Fibroblast of skin of scalp (primary cell): ENCODE measurements at places on chromosomes 11 and 22.

DNA sequence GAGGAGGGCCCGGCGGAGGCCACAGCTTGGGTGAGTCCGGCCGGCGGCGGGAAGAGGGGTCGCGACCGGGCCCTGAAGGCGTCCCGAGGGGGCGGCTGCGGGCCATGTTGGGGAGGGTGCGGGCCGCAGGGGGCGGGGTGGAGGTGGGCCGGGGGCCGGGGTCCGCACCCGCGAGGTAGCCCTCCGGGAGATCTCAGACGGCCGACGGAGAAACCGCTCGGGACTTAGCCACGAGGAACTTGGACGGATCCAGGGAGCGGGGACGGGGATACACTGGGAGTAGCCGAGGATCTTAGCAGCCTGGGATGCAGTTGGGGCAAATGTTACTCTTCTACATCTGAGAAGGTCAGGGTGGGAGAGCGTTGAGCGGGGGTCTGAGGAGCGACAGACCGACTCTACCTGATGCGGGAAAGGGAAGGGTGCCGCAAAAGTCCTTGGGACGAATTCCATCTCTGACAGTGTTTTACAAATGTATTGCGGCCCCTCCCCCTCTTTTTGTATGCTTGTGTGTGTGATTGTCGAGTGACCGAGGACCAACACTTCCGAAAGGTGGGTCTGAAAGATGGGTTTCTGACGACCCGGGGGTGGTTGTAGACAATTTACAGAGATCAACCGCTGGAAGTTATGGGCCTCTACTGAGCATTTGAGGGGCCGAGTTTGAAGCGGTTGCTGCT is 658 bp downstream of the STIP1 start:
- no peak for DNase-seq

DNA sequence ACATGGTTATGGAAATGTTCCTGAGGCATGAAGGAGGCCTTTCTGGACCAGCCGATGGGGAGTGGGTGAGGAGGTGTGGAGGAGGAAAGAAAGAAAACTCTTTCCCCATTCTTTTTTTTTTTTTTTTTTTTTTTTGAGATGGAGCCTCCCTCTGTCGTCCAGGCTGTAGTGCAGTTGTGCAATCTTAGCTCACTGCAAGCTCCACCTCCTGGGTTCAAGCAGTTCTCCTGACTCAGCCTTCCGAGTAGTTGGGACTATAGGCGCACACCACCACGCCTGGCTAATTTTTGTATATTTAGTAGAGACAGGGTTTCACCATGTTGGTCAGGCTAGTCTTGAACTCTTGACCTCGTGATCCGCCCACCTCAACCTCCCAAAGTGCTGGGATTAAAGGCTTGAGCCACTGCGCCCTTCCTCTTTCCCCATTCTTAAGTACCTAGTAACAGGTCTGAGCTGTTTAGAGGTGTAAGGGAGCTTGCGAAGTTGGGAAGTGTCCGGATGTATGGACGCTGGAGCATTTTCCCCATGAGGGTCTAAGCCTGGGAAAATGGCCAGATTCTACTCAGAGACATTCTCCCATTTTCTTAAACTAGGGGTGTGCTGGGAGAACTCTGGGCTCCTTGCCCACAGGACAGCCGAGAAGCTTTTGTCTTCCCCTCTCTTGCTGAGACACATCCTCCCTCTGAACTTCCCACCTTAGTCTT is 135.8 kb downstream of the TEAD1 start:
- peak; percentile 55 for DNase-seq

DNA sequence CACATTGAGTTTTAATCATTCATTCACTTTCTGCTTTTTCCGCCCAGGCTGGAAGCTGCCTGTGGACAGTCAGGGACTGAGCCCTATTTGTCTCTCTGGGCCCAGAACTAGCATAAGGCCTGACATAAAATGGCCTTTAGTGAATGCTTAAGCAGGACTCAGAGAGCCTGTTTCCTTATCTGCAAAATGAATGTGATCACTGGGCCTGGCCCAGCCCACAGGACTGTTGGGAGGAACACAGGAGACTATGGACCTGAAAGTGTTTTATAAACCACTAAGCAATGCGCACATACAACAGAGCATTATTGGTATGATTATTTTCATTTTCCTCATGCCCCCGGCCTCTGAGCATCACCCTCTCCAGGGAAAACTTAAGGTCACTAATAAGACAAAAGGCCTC is 3.9 kb upstream of the MYH9 start:
- no peak for DNase-seq

- no peak for DNase-seq
Measured at GRCh38 chr11:65786008-65786785, 666 bp upstream of the OVOL1 start.

- no peak for DNase-seq
Measured at GRCh38 chr11:83023410-83023809, 48.3 kb downstream of the RAB30 start.

- DNase-seq = no peak
Measured at GRCh38 chr11:133985981-133986944, 29.5 kb upstream of the IGSF9B start.

- no peak for DNase-seq
Measured at GRCh38 chr22:25497716-25498115, 66.8 kb upstream of the GRK3 start.

DNA sequence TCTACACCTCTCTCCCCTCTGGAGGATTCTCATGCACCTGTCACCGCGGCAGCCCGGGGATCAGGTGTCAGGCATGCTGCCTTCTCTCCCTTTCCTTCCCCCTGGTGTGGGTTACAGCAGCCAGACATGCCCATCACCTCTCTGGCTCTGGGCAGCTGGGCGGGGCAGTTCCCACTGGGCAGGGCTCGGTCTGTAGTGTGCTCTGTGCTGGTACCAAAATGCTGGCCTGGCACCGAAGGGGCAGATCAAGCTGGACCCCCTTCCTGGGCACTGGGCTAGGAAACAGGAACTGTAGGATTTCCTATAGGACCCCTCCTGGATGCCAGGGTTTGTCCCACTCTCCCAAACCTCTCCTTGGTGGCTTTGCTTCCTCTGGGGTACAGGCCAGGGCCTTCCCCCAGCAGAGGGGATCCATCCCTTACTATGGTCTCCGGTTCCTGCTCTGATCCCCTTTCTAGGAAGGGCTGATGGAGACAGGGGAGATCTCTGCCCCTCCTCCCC is 821 bp downstream of the GAL3ST1 start:
- no peak for DNase-seq

DNA sequence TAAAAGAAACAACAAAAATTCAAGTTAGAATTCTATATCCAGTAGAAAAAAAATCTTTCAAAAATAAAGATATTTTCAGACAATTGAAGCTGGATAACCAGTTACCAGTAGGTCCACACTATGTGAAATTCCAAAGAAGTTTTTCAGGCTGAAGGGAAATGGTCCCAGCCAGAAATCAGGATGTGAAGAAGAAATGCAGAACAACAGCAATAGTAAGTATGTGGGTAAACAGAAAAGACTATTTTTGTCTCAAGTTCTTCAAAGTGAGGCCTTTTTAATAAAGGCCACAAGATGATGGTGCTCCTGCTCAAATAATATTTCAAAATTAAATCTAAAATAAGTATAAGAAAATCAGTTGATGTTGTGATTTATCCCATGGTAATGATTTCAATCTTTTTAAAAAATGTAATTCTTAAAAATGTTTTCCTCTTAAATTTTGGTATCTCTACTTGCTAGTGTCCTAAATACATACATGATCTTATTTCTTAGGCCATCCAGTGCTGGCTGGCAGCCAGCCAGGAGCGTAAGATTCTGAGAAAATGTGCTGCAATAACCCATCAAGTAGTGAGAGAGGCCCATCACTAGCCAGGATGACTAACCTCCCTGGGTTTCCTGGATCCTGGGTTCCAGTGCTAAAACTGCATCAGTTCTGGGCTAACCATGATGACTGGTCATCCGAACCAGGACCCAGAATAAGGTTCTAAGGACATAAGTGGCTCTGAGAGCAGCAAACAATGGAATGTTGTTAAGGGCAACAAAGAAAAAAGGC is 15.6 kb upstream of the UCP3 start:
- DNase-seq = peak; percentile 81

DNA sequence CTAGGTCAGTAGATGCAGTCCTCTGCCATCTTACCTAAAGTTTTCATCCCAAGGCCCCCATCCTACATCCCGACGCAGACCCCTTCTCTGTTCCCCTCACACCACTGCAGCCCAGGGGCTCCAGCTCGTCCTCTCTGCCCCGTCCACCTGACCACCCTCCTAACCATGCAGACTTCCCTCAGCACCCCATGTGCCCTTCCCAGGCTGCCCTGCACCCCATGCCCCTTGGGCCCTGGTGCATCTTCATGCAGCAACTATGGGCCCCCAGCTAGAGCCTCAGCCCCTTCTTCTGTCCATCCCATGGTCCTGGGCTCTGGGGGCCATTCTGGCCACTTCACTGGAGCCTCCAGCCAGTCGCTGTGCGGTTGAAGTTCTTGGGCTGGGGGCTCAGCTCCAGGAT is 2.9 kb downstream of the PRR33 start:
- no peak for DNase-seq

DNA sequence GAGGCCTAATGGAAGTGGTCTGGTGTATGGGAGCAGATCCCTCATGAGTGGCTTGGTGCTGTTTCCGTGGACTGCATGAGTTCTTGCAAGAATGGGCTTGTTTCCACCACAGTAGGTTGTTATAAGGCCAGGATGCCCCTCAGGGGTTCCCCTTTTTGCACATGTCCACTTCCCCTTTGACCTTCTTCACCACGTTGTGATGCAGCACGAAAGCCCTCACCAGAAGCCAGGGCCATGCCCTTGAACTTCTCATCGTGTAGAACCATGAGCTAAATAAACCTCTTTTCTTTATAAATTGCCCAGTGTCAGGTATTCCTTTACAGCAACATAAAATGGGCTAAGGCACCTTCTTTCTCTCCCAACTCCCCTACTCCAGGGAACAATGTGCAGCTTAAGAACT is 2.8 kb upstream of the NARS2 start:
- no peak for DNase-seq

DNA sequence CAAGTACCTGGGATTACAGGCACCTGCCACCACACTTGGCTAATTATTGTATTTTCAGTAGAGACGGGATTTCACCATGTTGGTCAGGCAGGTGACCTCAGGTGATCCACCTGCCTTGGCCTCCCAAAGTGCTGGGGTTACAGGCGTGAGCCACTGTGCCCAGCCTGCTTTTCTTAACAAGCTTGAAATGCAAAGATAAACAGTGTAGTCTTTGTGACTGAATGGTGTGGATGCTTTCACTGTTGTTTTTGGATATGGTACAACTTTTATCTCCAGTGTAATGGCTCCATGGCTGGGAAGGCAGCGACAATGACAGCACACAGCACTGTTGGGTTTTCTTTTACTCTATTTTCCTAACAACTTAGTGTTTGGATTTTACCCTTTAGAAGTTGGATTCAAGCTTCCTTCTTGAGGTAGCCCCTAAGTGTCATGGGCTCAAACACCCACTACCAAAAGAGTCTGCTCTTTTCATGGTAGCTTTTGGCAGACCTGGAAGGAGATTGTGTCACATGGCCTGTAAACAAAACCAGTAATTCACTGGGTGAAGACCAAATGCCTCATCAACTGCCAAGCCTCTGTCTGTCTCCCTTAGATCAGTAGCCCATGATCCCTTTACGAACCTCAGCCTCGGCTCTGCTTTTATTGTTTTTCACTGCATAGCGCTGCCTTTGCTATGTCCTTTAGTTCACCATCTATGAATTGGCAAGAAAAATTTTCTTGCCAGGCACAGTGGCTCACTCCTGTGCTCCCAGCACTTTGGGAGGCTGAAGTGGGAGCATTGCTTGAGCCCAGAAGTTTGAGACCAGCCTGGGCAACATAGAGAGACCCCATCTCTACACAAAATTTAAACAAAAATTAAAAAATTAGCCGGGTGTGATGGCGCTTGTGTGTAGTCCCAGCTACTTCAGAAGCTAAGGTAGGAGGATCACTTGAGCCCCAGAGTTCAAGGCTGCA is 6.4 kb downstream of the VPS51 start:
- DNase-seq = no peak

DNA sequence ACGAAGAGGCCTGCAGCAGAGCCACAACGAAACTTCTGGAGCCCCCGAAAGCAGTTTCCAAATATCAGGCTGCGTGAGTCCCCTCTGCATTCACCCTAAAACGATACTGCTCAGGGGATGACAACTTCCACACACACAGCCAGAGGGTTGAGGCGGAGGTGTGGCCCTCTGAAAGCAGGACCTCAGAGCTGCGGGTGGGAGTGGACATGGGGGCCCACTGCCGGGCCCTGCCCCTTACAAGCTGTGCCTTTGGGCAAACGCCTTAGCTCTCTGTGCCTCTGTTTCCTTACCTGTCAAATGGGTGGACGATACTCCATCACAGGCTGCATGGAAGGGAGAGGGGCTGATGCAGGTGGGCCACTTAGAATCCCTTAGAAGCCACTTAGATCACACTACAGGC is 53.1 kb downstream of the TRMU start:
- DNase-seq = no peak

- no peak for DNase-seq
Measured at GRCh38 chr11:111298413-111299100, at the start of gene POU2AF3. POU2AF3 (plus strand) TSS chr11:111298546; CDS start chr11:111298582, 36 bp downstream.

DNA sequence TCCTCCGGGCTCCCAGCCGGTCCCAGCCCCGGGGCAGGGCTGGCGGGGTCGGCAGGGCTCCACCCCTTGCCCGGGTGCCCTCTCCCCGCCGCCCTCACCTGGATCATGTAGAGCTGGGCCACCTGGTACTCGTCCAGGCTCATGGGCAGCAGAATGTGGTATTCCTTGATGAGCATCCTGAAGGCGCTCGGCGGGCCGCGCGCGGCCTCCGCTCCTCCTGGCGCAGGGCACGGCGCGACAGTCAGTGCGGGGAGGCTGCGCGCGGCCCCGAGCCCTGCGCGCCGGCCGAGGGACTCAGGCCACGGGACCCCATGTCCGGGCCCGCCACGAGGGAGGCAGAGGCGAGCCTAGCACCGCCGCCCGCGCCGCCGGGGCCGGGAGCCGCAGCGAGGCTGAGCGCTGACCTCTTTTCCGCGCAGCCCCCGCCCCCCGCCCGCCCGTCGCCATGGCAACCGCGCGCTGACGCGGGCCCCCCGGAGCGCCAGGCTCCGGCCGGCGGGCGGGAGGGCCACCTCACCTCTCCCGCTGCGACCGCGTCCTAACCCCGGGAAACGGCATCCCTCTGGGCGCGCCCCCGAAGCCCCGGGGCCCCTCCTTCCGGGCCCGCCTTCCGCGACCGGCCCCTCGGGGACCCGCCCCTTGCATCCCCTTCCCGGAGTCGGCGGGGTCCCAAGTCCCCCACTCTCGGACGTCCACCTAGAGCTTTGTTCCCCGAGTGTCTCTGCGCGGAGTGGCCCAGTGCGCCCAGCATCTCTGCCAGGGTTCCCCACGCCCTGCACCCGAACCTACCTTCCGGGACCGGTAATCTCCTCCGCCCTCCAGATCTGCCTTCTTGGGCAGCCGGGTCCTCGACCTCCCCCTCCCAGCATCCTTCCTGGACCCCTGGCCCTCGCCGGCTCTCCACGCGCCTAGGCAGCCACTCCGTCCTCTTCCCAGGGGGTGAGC is 886 bp downstream of the PITPNM1 start:
- peak; percentile 40 for DNase-seq

GRCh38 chr11:78932757-78933156 is 358.1 kb upstream of the NARS2 start:
- DNase-seq = no peak

DNA sequence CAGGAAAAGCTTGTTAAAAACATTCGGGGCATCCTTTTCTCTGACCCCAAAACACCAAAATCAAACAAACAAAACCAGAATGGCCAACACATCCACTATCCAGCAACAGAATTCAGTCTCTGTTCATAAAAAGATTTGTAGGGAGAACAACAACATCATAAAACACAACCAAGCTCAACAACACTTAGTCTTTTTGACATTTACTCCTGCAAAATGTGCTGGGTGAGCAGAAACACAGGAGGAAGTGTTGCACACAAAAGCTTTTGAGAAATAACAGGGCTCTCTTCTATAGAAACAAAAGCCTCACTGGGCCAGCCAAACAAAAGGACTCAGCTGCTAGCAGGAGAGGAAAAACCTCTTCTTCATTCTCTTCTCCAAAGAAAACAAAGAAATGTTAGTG is 736.0 kb upstream of the CCDC90B start:
- DNase-seq = no peak

- DNase-seq = no peak
Measured at GRCh38 chr22:50310949-50311444, 3.6 kb upstream of the PLXNB2 start.
